ENCODE measurements at places on chromosomes 11 and 22.

GRCh38 chr11:58928691-58929090 is 10.6 kb upstream of the GLYATL1 start:
- no peak for DNase-seq

DNA sequence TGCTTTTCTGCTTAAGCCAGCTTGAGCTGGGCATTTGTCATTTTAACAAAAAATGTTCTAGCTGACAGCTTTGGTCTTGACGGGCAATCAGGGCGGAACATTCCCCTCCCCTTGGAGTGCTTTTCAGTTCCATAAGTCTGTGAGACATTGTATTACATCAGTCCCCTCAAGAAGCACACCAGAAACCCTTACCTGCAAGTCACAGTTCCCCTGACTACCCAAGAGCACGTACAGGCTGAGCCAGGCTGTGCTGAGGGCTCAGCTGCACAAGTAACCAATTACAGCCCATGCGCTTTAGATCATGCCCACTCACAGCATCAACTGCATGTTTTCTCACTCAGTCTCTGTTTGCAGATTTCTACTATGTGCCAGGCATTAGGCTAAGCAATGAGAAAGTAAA is 19.1 kb downstream of the HIRA start:
- DNase-seq = no peak

DNA sequence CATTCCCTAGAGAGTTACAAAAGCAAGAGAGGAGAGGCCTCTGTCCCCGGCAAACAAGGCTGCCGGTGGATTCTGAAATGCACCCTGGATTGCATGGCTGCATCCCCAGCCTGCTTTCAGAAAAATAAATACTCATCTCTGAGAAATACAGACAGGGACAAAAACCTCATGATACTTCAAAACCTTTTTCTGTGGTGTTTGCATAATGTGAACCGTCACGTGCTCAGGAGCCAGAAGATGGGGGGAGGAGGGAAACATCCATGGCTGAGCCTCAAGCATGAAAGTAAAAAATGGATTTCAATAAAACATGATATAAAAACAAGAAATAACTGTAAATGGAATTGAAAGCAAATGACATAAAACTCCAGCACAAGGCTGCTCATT is 198.5 kb upstream of the NCAM1 start:
- no peak for DNase-seq

DNA sequence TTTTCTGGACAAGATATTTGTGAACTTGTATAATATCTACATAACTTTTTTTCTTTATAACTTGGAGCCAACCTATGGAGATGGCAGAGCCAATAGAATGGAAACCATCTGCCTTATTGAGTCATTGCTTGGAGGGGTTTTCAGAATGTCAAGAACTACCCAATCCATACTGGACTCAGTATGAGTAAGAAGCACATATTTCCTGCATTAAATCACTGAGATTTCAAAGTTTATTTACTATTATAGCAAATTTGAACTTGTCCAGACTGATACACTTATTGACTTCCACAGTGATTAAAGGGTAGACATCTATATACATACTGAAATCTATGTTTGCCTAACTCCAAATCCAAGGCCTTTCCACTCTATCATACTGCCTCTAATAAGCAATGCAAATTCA is 704.0 kb downstream of the KCNA4 start:
- DNase-seq = no peak

DNA sequence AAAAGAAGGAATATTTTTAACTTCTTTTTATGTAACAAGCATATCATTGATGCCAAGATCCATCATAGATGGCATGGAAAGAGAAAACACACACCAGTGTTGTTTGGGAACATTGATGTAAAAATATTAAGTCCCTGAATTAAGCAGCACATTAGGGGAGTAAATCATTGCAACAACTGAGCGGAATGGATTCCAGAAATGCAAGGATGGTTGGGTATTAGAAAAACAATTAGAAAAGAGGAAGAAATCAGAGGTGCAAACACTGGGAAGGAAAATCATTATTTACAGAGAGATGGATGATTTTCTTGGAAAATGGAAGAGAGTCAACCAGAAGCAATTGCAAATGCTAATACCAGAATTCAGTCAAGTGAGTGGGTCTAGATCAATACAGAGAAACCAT is 8.1 kb downstream of the SMIM38 start:
- no peak for DNase-seq

DNA sequence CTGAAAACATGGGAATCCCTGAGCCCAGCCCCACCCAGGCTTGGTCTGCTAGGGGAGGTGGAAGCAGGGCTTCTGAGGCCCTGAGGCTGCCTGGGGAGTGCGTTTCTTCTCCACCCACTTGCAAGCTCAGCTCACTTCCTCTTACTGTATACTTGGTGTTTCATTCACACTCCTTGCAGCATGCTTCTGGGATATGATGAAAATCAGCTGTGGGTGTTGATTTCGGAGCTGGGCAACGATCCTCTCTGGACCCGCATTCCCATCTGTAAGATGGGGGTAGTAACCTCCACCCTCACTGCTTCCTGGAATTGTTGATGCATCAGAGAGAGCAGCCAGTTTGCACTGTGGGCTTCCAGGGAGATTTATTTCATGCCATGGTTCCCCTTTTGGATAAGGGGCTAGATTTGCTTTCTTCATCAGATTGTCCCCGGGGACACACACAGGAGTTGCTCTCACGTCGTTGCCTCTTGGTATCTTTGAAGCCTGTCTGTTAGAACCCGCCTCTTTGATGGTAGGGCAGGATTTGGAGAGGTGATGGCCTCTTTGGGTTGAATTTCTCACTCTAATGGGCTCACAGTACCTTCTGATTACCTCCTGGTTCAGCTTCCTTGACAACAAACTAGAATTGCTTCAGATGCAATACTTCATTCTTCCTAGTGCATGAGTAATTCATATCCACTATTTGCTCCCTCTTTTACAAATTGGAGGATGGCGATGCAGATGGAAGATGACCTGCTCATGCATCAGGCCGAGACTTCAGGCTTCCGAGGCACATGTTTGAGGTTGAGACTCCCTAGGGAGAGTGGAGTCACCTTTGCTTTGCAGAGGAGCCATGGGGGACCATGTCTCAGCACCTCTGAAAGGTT is 40.4 kb downstream of the BCR start:
- no peak for DNase-seq

- no peak for DNase-seq
Measured at GRCh38 chr11:43242401-43242800, 69.4 kb upstream of the API5 start.

DNA sequence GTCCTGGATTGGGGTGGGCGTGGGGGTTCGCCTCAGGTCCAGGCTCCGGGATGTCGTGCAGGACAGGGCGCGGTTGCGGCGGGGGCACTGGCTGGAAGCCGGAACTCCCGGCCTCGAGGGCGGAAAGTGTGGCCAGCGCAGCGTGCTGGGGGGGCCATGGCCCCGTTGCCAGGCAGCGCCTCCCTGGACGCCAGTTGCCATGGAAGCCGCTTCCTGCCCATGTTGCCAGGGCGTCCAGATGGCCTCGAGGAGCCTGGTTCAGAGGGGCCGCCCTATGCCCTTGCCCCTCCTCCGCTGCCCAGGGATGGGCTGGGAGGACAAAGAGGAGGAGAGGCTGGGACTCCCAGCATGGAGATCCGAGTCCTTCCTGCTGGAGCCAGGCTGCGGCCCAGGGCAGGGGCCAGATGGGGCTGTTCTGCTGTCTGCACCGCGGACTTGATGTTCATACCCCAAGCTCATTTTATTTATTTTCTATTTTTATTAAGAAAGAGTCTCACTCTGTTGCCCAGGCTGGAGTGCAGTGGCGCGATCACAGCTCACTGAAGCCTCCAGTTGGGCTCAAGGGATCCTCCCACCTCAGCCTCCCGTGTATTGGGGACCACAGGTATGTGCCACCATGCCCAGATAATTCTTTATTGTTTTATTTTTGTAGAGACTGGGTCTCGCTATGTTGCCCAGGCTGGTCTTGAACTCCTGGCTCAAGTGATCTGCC is 4.6 kb upstream of the CCDC188 start:
- no peak for DNase-seq

GRCh38 chr22:45892681-45893461 is 84.1 kb downstream of the WNT7B start:
- no peak for DNase-seq

GRCh38 chr11:34936945-34937629 is 20.7 kb downstream of the PDHX start:
- no peak for DNase-seq

- DNase-seq = no peak
Measured at GRCh38 chr11:57224537-57224936, 12.5 kb downstream of the APLNR start.

DNA sequence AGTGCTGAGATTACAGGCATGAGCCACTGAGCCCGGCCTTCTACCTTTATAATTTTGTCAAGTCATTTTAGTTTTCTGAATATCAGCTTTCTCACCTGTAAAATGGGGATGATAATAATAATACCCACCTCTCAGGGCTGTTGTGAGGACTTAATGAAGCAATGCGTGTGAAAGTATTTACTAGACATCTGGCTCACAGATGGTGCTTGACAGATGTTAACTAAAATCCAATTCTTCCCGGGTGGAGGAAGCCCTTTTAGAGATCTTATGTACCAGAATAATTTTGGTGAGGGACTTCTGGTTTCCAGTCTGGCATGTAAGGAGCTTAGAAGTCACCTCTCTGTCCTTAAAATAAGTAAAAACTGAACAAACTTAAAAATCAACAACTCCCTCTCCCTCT is 43.7 kb upstream of the NUP160 start:
- DNase-seq = no peak

- no peak for DNase-seq
Measured at GRCh38 chr11:59259867-59260475, 47.2 kb upstream of the MPEG1 start.

GRCh38 chr11:33984682-33985389 is 66.7 kb upstream of the CAPRIN1 start:
- DNase-seq = no peak

DNA sequence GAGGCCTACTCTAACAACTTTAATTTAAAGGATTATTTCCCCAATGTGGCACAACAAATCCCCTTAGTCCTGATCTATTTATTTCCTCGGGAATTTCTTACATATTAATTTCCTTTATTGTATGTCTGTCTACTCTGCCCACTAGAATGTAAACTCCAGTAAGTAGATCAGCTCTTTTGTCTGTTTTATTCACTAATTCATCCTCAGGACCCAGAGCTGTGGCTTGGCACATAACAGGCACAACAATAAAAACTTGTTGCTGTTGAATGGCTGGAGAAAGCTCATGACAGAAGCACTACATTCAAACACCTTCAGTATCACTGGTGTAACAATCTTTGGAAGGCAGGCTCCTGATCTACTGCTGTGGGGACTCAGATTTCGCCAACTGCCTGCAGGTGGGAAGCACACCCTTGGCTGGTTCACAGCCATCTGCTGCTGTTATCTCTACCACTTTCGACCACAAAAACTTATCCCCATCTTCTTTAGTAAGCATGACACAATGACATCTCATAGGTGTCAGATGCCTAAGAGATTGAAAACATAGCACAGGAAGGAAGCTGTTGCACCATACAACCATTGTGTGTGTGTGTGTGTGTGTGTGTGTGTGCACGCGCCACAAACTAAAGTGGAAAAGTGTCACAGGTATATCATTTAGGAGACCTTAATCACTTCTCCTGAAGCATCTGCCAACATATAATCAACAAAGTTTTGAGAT is 11.9 kb downstream of the HIRA start:
- no peak for DNase-seq

DNA sequence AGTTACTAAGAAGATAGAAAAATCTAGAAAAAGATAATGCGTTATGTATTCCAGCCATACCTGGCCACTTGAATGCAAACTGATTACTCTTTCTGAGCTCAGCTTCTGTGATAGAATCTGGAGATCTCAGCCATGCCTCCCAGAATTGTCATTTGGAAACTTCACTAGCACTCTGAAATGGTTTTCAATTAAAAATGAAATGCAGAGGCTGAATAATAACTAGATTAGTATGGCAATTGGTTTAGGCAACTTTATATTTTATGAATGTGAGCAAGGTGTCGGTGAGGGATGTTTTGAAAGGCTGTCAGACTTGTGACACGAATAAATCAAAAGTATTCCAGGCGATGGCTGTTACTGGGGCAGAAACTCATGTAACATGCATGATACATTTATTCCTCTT is 128.8 kb upstream of the SORL1-AS1 start:
- no peak for DNase-seq

GRCh38 chr22:30628491-30628890 is 7.1 kb upstream of the SLC35E4 start:
- DNase-seq = no peak

DNA sequence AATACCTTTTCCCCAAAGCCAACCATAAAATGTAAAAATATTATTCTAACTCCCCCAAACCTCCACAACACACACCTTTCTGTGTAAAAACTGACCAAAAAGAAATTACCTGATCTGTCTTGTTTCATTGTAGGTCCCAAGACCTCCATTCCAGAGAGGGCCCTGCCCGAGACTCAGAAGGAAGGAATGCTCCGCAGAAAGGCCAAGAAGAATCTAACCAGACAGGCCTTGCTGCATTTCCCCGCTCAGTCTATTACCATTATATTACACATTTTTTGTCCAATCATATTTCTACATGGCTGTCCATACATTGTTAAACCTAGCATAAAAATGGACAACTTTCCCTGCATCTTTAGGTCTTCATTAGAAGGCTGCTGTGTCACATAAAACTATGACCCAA is 237.5 kb upstream of the UBASH3B start:
- no peak for DNase-seq

DNA sequence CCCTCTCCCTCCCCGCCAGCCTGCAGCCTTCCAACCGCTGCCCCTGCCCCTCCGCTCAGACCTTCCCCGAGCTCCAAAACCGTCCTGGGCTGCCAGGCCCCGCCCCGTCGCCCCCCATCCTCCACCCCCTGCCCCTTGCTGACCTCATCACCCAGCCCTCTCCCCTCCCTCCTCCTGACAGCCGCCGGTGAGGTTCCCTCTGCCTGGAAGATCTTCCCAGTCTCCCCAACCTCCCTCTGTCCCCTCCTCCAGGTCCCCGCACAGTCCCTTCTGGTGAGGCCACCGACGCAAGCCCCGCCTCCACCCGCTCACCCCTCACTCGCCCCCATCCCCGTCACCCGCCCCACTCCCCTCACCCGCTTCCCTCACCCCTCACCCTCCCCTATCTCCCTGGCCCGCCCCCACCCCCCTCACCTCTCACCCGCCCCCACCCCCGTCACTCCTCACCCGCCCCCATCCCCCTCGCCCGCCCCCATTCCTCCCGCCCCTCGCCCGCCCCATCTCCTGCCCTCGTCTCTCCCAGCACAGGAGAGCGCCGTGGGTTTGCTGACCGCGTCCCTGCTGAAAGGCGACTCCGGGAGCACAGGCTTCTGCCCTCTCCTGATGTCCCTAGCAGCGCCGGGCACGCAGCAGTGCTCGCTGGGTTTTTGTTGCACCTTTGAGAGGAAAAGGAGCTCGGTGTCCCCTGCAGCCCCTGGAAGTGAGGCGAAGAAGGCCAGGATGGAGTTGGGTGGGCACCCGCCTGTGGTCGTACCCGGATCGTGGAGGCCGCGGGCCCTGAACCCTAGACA is 16.4 kb upstream of the UPK3A start:
- no peak for DNase-seq

- DNase-seq = no peak
Measured at GRCh38 chr22:20988573-20989322, 6.7 kb downstream of the LZTR1 start.

GRCh38 chr22:46677323-46678002 is 57.3 kb downstream of the GRAMD4 start:
- no peak for DNase-seq

Data from stimulated activated CD8-positive, alpha-beta memory T cell treated with anti-CD3 and anti-CD28 coated beads, Interleukin-12 subunit alpha, Interleukin-12 subunit beta, amount 100 ng/mL, for 4 hours (primary cell).